ENCODE measurements at places on chromosomes 2 and 18.

DNA sequence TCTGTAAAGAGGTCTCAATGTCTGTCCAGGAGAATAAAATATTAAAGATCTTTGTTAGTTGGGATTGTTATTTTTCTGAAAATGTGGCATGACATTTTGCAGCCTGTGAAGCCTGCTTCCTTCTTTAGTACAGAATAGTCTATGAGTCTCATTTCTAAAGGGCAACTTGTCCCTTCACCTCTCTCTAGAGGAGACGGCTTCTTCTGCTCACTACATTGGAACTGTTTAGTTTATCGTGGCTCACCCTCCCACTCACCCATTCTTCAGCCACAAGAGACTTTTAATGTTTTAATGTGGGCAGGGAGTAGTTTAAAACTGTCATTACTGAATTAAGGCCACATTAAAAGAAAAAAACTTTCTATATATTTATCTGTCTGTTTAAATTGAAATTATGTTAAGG lies 161.0 kb downstream of the BARD1 start:
- no peak for DNase-seq

GRCh38 chr2:171550613-171551012 lies 28.3 kb downstream of the CYBRD1 start:
- no peak for DNase-seq

- no peak for DNase-seq
These were observed 27.1 kb downstream of the HS1BP3 start for GRCh38 chr2:20623741-20624155.

GRCh38 chr2:31337860-31338259 lies 76.7 kb downstream of the XDH start:
- peak; percentile 31 for DNase-seq

DNA sequence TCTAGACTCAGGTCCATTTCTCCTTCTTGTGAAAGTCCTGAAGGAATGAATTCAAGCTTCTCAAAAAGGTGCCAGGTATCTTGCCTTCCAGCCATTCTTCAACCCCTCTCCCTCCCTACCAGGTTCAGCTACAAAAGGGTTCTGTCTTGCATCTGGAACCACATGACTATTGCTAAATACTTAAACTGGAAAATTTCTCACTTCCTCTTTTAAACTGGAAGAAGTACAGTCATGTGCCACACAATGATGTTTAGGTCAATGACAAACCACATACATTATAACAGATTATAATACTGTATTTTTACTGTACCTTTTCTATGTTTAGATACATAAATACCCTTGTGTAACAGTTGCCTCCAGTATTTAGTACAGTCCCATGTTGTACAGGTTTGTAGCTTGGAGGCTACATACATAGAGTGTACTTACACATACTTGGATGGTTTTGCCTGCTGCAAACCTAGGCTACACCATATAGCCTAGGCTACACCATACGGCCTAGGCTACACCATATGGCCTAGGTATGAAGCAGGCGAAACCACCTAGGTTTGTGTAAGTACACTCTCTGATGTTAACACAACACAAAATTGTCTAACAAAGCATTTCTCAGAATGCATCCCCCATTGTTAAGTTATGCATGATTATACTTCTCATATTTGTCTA lies 142.0 kb upstream of the DNMT3A start:
- DNase-seq: no peak

GRCh38 chr2:126797622-126798275 lies 100.9 kb upstream of the TEX51 start:
- DNase-seq: no peak

DNA sequence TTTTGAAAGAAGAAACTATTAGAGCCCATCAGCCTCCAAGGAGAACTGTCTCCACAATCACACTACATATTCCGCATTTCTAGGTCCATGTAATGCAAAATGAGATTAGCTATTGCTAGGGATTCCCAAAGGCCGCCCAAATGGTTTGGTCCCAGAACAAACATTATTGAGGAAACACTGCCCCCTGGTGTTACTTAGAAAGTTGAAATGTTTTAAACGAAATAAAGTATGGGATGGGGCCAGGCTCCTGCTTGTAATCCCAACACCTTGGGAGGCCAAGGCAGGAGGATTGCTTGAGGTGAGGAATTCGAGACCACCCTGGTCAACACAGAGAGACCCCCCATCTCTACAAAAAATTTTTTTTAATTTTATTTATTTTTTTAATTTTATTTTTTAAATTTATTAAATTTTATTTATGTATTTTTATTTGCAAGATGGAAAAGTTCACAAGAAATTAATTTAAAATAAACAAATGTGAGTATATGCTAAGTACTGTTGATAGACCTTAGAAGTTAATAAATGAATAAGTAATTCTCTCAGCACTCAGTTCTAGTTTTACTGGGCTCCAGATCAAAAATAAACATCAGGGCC lies 5.5 kb downstream of the NHEJ1 start:
- no peak for DNase-seq

GRCh38 chr2:33275689-33276444 lies 200.6 kb upstream of the RASGRP3 start:
- DNase-seq: peak; percentile 49

GRCh38 chr18:354471-354870 lies 86.6 kb upstream of the THOC1 start:
- DNase-seq: no peak

GRCh38 chr2:181915102-181915501 lies 23.6 kb downstream of the ITPRID2 start:
- no peak for DNase-seq

DNA sequence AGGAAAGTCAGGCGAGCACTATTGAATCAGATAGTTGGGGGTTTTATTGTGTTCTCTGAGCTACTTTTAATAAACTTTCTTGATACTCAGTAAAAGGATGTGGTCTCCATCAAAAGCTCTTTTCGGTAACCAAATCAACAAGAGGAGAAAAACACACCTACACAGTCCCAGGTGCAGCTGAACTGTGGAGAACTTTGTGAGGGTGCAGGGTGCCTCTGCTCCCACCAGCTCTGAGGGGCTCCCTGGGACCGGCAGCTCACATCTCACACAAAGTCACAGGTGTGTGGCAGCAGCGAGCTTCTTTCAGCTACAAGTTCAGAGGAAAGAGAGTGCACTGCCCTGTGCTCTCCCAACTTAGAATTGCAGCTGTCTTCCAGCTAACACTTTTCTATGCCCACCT lies 650.4 kb downstream of the RNF144A start:
- DNase-seq: no peak

DNA sequence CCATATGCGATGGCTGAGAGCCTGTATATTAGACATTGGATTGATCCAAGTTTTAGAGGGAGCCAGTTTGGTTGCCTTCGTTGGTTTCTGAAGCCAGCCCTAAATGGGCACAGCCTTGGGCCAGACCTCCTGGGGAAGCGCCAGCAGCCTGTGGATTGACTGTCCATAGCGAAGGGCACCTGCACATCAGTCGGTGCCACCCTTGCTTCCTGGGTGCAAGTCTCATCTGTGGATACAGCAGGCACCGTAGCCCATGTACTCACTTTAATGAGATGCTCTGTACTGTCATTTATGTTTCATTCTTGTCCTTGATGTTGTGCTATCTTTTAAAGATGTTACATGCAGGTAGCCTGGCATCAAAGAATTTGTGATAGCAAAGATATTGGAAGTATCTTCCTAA lies 536.4 kb upstream of the NRP2 start:
- no peak for DNase-seq

GRCh38 chr2:212669761-212670160 lies 131.2 kb upstream of the ERBB4 start:
- no peak for DNase-seq

- no peak for DNase-seq
These were observed 37.8 kb downstream of the MAL start for GRCh38 chr2:95063086-95063958.

- DNase-seq: no peak
These were observed 195.0 kb downstream of the TNS1 start for GRCh38 chr2:217807753-217808152.

DNA sequence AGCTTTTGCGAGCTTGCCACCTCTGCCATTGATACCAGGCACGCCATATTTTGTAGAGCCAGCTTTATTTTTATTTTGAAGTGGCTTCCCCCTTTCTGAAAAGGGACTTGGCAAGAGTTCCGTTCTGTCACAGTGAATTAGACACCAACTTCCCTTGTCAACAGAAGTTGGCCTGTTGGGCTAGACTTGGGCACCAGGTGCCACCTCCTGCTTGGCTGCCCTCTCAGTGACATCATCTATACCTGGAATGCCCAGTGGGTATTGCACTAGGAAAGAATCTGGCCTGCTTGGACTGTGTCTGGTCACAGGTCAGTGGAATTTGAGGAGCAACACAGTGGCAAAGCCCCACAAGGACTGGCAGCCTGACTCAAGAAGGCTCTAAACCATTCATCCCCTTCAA lies 101.0 kb downstream of the BCL2L11 start:
- DNase-seq: no peak

DNA sequence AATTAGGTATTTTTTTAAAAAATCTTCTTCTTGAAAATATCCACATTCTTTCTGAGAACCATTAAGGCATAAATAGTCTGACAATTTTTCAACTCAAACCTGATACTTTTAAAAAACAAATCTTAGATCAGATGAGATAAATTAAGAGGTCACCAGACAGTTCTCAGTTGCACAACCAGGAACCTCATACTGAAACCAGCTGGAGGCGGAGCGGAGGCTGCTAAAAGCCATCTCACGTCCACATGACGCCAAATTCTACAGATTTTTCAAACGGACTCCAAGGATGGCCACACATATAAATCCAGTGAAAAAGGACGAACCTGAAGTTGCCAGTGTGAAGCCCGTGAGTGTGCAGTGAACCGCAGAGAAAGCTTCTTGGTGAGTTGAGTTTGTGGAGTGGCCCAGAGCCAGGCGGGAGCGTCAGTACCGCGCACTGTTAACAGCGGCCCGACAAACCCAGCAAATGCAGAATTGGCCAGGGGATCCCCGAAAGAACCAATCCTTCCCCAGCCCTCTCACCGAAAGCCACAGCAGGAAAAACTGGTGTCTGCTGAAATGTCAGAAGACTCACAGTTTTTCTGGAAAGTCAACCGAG lies 53.1 kb upstream of the BBS5 start:
- DNase-seq: no peak

- DNase-seq: no peak
These were observed 32.0 kb downstream of the CDCA7 start for GRCh38 chr2:173386738-173387065.

DNA sequence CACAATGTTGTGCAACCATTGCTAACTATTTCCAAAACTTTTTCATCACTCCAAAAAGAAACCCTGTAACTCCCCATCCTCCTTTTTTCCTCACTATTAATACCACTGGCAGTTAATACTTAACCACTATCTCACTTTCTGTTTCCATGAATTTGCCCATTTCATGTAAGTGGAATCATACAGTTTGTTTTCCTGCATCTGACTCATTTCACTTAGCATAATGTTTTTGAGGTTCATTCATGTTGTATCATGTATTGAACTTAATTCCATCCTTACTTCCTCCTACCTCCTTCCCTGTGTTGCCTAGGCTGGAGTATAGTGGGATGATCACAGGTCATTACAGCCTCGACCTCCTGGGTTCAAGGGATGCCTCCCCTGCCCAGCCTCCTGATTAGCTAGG lies 68.3 kb downstream of the FAM117B start:
- DNase-seq: no peak

DNA sequence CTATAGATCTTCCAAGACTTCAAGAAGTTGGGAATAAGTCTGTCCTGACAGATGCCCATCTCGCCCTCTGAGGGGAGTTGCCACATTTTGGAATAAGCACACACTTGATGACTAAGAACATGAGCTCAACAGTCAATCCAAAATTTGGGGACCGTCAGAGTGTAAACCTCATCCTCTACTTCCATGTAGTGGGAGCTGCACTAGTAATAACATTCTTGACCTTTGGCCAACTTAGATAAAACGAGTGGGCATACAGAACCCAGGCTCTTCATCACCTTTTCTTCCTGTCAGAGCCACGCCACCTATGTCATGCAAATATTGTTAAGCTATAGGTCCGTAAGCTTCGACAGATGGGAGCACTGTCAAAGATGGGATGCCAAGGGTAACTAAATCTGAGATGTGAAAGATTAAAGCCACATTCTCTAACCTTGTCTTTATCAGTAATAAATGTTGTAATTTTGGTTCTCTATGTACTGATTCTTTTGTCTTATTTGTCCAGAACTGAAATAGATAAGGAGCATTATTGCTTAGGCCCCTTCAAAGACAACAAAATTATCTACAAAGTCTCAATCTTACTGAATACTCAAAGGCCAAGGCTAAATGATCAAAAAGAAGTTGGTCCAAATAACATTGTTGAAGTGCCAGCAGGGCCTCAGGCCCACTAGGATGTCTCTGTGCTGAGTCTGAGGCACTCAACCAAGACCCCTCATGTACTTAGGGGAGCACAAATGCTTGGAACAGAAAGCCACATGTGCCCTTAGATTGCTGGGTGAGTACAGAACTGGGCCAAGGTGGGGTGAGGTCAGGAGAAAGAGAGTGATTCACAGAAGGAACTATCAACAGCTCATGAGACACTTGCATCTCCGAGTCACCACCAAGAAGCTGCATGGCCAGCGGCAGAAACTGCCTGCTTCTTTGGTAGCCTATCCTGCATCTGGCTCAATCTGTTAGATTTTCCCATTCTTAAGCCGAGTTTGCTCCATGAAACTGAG lies 15.0 kb downstream of the CDH2 start:
- no peak for DNase-seq

GRCh38 chr2:117553448-117553847 lies 261.0 kb upstream of the DDX18 start:
- no peak for DNase-seq

- DNase-seq: peak; percentile 23
These were observed 289.3 kb upstream of the TANK start for GRCh38 chr2:160870729-160871465.

DNA sequence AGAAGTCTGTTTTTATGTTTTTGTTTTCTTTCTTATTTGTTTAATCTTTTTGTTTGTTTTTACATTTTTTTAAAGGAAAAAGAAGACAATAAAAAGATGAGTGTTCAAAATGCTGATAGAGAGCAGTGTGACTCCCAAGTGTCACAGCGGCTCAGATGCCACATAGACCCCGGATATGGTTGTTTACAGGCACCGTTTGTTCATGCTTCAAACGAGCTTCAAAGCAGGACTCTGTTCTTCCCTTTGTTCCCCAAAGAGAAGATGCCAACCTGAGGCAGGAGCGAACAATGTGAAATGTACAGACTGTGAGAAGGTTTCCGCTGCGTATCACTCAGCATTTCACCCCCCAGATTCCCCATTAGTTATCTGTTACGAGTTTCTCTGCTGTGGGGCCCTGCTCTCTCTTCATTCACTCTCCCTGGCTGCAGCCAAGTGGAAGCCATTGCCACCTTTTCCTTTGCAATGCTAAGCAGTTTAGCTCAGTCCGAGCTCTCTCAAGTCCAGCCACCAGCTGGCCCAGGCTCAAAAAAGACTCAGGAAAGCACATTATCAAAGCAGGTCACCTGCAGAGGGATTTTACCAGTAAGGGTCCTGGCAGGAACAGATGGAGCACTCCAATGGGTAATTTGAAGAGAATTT lies 36.4 kb upstream of the PHLPP1 start:
- DNase-seq: no peak

DNA sequence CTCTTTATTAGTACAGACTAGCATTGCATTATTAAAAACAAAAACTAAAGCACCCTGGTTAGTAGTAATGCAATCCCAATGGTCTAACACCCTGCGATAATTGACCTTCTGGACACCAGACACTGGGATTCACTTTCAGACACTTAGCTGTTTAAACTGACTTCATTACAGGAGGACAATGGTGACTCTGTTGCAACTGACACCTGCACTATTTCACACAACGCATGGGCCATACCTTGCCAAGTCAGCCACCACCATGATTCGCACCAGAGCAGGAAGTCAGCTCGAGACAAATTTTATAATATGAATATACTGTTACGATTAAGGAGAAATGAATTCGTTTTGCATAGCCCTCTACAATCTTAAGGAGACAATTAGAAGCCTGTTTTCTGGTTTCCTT lies 150.7 kb downstream of the MEIS1 start:
- DNase-seq: no peak
